ENCODE measurements at places on chromosomes 2 and 18.

DNA sequence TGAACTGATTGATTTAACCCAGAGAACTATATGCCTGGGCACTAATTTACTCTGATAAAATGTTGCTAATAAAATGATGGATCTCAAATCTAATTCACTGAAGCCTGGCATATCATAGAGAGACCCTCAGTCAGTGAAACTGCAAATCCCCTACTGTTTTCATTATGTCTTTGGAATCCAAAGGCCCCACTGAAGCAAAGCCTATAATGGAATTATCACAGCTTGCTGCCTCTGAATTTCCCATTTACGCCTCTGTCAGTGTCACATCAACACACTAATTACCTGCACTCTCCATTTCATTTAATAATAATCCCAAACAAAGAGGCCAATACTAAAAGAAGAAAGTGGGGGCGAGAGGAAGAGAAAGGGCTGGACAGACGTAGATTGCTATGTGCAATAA is 470.9 kb downstream of the MBD2 start:
- no peak for DNase-seq

DNA sequence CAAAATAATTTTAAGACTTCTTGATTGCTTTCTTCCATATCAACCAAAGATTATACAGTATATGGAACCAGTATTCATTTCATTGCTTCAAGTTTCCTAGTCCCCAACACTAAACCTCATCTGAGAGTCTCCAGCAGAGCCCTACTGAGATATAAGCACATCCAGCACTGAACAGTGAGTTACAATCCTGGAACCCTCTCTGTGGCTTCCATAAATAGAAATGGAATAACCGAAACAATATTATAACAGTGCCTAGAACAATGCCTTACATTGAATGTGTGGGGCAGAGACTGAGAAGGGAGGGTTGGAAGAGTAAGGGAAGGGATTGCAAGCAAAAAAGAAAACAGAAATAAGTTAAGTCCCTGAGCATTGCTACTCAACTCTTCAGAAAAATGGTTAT is 18.9 kb downstream of the AAK1 start:
- DNase-seq = no peak

GRCh38 chr2:11870584-11870983 is 124.2 kb downstream of the LPIN1 start:
- no peak for DNase-seq

- no peak for DNase-seq
Measured at GRCh38 chr2:69828938-69829255, 563 bp upstream of the GMCL1 start.

- DNase-seq = no peak
Measured at GRCh38 chr2:233029321-233029720, 3.2 kb upstream of the NEU2 start.

- DNase-seq = no peak
Measured at GRCh38 chr18:10736984-10737383, 211.2 kb downstream of the NAPG start.

DNA sequence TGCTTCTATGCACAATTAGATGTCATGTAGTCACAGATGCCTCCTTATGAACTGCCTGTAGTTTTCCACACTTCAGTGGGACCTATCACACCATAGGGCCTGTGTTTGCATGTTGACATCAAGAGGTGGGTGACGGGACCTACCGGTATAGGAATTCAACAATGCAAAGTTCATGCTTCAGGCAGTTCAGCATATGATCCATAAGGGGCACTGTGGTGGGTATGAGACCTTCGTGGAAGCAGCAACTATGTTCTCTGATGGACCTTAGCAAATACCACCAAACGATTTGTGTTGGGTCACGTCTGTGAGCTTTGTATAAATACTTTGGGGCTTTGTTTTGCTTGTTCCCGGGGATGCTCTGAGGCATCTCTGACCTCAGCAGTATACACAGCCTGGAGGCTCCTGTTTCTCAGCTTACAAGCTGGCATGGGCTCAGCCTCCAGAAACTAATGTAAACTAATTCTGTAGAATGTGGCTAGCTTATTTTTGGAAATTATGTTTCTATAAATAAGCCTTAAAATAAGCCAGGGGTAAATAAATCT is 111.6 kb downstream of the DTNA start:
- no peak for DNase-seq

DNA sequence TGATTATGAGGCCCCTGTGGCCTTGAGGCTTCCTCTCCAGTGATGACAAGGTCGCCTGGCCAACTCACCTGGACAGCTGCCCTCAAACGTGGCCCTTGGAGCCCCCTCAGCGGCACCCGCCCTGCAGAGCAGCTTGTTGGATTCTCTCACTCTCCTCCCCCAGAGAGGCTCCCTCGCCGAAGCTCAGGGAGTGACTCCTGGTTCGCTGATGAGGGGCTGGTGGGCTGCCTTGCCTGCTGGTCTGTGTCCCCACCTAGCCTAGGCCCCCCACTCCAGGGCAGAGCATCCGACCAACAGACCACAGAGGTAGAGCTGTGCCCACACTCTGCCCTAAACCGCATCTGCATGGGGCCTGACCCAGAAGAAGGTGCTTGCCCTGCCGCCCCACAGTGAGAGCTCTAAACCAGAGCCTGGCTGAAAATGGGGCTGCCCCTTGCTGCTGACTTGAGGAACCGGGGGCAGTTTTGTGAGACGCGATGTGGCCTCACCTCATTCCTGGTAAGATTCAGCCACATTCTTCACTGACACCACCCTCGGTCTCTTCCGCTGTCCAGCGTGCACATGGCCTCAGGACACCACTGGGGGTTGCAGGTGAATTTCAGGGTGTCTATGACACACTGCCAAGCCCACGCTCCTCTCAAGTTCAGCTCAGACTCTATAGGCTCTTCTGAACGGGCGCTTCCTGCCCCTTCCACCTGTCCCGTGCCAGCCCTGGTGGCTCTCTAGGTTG is 131.6 kb downstream of the CABLES1 start:
- DNase-seq = no peak

DNA sequence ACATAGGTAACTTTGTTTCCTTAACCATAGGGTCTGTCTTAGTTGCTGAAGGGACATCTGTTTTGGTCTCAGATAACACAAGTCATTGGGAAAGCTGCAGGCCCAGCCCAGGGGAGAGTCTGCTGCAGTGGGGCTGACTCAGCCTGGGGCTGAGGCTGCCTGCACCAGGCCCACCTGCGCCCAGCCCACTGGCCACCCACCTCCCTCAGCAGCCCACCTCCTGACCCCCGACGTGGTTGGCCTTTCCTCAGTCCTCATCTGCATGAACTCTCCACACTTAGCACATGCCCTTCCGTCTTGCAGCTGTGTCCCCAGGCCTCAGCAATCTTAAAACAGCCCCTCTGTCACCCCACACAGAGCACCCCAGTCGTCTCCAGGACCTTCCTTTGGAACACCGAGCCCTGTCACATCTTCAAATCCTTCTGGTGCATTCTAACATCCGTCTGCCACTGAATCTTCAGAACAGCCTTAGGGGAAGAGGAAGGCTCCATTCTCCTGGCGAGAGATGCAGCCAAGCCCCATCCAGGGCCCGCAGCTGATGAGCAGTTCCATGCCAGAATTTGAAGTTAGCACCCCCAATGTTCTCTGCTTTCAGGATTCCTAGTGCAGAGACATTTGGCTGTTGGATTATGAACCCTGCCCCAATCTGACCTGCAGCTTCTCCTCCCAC is 231.4 kb downstream of the SEPTIN10 start:
- no peak for DNase-seq

- DNase-seq = no peak
Measured at GRCh38 chr18:9421901-9422327, 53.4 kb upstream of the RALBP1 start.

DNA sequence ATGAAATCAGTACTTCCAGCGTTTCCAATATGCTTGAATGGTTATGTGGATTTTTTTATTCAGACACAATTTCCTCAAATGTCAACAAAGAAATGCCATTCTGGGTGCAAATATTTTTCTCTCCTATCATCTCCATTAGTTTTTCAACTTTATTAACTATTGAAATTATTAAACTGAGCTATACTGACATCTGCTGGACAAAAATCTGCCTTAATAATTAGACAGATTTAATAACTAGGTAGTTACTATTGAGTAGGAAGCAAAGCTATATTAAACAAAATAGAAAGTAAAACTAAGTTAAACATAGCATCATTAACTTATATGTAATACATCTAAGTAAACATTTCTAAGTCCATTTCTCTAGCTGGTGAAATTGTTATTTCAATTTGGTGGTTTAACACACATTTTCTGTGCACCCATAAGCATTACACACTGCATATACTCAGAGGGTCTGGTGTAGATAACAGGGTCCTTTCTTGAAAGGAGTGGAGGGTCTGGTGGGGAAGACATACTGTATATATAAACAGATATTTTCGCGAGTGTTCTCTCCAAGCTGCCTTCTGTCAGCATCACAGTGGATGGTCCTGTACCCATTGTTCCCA is 77.0 kb downstream of the LANCL1 start:
- no peak for DNase-seq

DNA sequence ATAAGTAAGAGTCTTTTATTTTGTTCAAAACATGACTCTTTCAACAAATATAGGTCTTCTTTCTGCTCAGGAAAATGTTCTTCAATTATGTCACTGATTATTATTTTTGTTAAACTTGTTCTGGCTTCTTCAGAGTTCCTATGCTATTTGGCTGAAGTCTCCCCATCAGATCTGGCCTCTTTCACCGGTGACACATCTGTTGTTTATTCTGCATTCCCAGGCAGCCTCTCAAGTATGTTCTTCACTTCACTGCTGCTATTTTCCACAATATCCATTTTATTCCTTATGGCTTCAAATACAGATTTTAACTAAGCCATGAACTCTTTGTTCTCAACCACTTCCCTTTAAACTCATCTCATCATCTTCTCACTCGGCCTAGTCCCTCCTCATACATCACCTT is 45.7 kb downstream of the HDAC4 start:
- DNase-seq = no peak

DNA sequence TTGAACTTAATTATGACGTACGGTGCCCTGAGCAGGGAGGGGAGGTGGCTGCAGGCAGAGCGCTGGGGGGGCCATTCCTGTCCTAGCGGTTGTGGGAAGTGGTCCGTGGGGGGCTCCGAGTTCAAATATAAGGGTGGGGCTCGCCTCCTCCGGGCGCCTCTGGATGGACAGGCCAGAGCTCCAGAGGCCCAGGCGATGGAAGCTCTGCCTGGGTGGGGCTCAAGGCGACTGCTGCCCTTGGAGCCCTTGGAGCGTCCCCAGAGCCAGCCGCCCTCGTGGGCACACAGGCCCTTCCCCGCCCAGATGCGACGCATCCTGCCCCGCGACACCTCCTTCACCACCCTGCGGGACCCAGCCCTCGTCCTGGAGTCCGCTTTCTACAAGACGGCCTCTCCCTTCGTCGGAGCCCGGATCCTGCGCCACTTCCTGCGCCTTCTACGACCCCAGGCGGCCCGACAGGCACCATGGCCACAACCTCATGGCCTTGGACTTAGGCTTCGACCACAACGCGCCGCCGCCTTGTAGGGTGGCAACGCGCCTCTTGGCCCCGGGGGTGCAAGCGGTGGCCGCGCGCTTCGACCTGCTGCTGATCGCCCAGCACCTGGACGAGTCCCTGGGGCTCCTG is 10.5 kb downstream of the AQP12B start:
- no peak for DNase-seq

DNA sequence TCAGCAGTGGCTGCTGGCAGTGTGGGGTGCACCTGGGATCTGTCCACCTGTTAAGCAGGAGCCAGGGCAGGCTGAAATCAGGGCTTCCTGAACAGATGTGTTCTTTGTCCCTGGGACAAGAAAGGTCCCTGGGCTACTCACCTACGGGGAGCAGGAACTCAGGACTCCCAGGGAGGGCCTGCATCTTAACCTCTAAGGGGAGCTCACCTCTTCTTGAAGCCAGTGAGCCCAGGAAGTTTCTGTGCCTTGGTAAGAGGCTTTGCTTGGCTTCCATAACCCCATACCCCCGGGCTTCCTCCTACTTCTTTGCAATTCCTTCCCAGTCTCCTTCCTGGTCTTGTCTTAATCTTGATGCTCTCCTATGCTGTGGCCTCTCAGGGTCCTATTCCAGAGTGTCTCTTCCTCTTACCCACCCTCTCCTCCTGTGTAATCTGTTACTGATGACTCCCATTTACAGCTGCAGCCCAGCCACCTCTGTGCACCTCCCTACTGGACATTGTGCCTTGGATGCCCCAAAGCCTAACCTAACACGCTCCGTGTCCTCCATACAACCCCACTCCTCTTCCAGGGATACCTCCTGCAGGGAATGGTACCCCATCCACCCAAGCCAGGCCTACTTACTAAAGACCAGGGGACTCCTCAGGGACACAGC is 55.7 kb upstream of the MAPRE3 start:
- no peak for DNase-seq

DNA sequence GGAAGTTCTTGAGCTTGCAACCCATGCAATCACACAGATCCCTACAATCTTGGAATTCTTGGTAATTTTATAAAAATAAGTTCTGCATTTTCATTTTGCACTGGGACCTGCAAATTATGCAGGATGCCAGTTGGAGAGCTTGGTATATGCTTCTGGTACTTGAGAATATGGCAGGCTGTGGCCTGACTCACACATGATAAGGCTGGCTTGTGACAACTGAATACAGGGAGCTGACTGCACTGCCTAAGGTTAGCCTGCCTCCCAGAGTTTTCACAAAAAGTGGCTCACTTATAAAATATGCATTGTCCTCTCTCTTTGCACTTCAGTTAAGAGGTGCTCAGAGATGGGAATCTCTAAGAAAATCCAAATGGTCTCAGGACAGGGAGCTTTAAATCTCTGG is 265.5 kb upstream of the KCNJ3 start:
- no peak for DNase-seq

DNA sequence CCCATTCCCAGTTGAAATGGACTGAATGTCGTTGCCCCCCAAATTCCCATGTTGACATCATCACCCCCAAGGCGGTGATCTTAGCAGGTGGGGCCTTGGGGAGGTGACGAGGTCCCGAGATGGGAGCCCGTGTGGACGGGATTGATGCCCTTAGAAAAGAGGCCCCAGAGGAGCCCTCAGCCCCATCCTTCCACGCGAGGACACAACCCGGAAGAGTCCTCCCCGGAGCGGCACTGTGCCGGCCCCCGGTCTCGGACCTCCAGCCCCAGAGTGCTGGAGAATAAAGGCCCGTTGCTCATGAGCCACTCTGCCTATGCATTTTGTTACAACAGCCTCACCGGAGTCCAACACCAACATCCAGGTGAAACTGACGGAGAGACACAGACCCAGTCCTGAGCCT is 30.4 kb upstream of the SALL3 start:
- DNase-seq = no peak

- no peak for DNase-seq
Measured at GRCh38 chr2:147485210-147485851, 359.5 kb upstream of the ACVR2A start.

DNA sequence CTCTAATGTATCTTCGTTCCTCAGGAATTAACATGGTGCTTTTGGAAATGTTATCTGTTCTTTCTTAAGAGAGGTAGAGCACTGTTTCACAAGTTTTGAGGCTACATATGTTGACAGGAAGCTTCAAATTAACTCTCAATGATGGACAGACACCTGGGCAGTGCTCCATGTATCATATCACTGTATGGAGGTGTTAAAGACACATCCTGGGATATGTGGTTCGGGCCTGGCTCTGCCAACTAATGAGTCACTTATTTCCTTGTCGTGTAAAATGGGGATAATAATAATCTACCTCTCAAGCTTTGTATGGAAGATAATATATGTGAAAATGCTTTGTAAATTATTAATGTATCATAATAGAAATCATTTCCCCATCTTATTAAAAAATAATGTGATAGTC is 90.2 kb downstream of the PARD3B start:
- DNase-seq = no peak

All from stimulated activated CD8-positive, alpha-beta memory T cell treated with anti-CD3 and anti-CD28 coated beads, Interleukin-4, amount 100 ng/mL, for 24 hours (primary cell).